Left renal cortex interstitium (tissue), 4 donors: ENCODE measurements at places on chromosomes 7 and 10. TPM values are rescaled to one million over a fixed set of nuclear protein-coding genes. Genes with fewer than 3 reads are reported as not detected.

The PPP1R9A gene
- polyA plus RNA-seq, result 39.9 TPM

The AOAH gene
- polyA plus RNA-seq, result 2.4 TPM

The TUBAL3 gene
- 0.22 TPM for polyA plus RNA-seq

The CALCR gene
- 0.91 TPM for polyA plus RNA-seq

The AGAP5 gene
- 9.3 TPM for polyA plus RNA-seq

The FGFR2 gene
- 110 TPM for polyA plus RNA-seq

The EFCAB10 gene
- polyA plus RNA-seq, result 1.2 TPM

The MACC1 gene
- 11.1 TPM for polyA plus RNA-seq
